ENCODE measurements at places on chromosomes 1 and 21.

DNA sequence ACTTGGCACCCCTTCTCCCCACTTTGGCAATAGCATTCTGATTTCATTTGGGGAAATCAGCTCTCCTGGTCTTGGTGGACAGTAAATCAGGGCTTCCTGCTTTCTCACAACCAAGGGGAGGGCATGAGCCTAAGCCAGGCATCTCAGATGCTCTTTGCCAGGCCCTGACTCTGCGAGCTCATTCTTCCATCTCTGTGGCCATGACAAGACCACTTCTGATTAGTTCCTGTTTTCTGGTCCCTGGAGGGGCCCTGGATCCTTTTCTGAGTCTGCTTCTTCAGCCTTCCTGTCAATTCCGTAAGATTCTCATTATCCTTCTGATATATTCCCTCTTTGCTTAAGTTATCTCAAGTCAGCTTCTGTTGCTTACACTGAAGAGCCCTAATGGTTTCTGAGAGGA, 210.4 kb downstream of the HIVEP3 start:
- no peak for DNase-seq

DNA sequence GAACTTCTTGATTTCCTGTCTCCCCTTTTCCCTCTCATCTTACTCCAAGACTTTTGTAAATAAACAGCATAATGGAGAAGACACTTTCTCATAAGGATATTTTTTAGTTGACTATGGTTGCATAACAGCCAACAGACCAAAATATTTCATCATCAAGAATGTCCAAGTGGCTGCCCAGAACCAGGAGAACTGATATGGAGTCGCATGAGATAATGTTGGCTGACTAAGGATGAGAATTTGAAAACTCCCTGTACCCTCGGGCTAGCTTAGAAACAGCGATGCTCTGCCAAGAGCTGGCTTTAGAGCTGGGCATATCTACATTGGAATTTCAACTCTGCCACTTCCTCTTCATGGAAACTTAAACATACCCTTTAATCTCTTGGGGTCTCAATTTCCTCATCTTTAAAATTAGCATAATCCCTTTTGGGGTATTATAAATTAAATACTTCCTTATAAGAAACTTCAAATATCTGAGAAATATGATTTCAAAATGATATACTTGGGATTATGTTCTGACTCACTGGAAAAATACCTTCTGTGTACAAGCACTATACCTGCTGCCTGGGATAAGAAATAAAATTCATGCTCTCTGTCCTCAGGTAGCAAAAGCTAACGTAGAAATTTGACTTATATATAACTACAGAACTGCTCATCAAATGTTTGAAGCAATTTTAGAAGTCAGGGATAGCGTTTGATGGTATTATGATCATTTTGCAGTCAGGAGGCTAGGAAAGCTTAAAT, 777.3 kb downstream of the LTN1 start:
- no peak for DNase-seq

- DNase-seq: no peak
Measured at GRCh38 chr1:96962751-96963211, 241.2 kb downstream of the PTBP2 start.

DNA sequence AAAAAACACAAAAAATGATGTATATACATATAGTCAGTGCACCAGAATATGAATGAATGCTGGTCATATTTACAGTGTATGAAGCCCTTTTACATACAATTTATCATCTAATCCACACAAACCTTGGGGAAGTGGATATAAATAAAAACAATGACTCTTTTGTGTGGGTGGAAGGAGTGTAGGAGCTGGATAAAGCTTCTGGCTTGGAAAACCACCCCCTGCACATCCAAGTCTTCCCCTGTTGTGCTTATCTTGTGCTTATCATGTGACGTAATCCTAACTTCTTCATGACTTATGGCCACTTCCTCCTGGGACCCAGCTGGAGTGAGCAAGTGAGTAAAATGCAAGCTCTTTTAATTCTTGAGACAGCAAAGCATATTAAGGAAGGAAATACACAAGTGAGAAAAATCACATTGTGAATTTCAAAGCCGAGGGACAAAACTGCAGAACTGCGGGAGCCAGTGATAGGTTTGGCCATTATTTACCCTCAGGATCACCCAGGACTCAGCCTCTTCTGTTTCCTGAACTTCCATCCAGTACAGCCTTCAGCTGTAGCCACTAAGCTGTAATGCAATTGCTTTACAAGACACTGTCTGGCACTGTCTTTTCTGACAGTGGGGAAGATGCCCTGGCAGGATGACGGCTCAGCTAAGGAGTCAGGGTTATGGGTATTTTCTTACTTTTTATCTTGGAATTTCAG, 104.0 kb upstream of the PPM1J start:
- no peak for DNase-seq

- peak; percentile 62 for DNase-seq
Measured at GRCh38 chr1:180954005-180954800, 41.5 kb downstream of the KIAA1614 start.

DNA sequence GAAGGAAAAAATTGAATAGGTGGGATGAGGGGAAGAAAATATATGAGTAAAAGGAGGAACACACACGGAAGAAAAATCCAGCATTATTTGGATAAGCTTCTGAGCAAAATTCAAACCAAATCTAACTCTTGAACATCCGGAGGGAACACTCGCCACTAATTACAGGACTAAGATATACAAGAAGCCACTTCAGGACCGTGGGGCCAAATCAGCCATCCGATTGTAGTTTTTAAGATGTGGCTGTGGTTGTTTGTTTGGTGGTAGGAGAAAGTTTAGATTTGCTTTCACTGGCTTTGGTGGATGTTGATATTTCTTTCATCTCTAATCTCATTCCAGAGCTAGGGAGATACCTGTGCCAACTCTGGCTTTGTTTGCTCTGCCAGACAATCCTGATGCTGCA, 43.7 kb upstream of the ADAMTS1 start:
- DNase-seq: no peak

DNA sequence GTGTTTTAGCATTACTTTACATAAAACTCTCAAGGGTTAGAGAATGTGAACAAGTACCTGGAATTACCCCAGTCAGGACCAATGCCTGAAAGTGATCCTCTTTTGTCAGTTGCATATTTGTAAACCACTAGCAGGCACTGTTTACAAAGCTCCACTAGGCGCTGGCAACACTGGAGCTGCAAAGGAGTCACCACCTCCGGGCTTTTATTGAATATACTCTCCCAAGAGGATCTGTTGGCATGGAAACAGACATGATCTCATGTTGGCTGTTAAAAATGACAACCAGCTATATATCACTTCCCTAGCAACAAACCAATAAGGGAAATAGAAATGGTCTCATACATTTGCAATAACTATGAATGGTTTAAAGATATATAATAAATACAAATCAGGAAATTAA, 116.0 kb downstream of the TTLL7 start:
- DNase-seq: no peak

DNA sequence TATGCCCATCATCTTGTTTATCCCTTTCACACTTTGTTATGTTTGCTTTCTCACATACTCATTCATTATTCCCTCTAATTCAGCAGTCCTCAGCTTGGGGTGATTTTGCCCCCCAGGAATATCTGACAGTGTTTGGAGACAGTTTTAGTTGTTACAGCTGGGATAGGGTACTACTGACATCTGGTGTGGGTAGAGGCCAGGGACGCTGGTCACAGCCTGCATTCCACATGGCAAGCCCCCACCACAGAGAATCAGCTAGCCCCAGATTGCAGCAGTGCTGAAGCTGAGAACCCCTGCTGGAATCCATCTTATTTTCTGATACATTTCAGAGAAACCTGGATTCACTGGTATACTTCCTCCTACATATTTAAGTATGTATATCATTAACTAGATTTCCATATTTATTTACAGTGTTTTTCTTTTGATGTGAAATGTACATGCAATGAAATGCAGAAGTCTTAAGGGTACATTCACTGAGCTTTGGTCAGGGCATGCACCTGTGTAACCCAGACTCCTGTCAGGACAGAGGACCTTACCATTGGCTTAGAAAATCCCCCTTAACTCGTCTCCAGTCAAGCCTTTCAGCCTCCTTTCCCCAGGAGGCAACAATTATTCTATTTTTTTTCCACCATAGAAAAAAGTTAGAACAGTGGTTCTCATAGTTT, 68.3 kb downstream of the KIF26B start:
- no peak for DNase-seq

GRCh38 chr1:220818421-220819173, 31.9 kb downstream of the MTARC1 start:
- DNase-seq: no peak

DNA sequence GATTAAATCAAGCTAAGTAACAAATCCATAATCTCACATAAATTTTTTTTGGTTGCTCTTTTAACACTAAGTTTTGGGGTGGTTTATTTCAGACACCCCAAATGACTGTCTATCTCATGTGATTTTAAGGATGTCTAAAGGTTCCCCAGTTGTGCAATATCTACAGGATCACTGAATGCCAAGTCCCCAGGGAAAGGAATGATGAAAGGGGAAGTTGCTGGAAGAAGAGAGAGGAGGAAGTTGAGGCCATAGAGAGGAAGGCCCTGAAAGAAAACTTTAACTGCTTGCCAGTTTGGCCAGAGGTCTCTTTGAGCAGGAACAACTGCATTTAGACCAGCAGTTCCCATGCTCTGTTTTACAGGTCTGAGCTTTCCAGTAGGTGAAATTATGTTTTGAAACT, 27.5 kb upstream of the SLC19A2 start:
- DNase-seq: no peak

Measured in stimulated activated CD4-positive, alpha-beta T cell treated with anti-CD3 and anti-CD28 coated beads, Interleukin-12 subunit alpha, Interleukin-12 subunit beta, amount 100 ng/mL, for 4 hours (primary cell).